GF-D8 (cell line): ENCODE measurements at places on chromosomes 13 and 19.

GRCh38 chr19:42111384-42111783 is 20.9 kb downstream of the POU2F2 start:
- no peak for DNase-seq

GRCh38 chr13:80012251-80012650 is 328.7 kb downstream of the SPRY2 start:
- no peak for DNase-seq

DNA sequence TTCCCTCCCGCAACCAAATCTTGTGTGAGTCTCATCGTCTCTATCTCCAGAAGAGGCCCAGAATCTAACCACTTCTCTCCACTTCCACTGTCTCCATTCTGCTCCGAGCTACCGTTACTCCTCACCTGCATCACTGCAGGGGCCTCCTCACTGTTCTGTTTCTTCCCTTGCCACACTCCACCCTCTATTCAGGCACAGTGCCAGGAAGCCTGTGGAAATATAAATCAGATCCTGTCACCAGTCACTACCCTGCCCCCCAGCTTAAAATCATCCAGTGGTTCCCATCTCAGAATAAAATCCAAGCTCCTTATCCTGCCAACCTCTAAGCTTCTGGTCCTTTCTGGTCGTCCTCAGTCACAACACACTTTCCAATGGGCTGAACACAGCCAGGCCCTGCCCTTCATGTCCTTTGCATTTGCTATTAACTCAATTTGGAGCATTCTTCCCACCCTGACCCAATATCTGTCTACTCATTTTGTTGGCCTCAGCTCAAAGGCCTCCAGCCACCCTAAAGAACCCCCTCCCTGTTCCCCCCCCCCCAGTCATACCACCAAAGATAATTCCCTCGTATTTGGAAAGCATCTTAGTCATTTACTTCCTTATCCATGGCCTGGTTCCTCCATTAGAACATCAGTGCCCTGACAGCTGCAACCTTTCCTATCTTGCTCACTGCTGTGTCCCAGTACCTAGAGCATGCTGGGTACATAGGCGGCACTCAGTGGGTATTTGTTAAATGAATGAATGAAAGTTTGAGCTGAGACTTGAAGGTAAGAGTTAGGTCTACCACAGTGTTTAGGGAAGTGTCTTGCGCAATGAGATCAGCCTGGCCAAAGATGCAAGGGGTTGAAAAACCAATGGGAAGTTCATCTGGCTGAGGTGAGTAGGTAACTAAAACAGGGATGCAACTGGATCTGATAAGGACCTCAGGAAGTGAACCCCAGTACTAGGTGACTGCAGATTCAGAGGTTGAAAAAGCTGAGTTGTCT is 24.4 kb downstream of the ZNF175 start:
- DNase-seq, result no peak

GRCh38 chr13:47337781-47338507 is 441.1 kb upstream of the HTR2A start:
- DNase-seq, result no peak

DNA sequence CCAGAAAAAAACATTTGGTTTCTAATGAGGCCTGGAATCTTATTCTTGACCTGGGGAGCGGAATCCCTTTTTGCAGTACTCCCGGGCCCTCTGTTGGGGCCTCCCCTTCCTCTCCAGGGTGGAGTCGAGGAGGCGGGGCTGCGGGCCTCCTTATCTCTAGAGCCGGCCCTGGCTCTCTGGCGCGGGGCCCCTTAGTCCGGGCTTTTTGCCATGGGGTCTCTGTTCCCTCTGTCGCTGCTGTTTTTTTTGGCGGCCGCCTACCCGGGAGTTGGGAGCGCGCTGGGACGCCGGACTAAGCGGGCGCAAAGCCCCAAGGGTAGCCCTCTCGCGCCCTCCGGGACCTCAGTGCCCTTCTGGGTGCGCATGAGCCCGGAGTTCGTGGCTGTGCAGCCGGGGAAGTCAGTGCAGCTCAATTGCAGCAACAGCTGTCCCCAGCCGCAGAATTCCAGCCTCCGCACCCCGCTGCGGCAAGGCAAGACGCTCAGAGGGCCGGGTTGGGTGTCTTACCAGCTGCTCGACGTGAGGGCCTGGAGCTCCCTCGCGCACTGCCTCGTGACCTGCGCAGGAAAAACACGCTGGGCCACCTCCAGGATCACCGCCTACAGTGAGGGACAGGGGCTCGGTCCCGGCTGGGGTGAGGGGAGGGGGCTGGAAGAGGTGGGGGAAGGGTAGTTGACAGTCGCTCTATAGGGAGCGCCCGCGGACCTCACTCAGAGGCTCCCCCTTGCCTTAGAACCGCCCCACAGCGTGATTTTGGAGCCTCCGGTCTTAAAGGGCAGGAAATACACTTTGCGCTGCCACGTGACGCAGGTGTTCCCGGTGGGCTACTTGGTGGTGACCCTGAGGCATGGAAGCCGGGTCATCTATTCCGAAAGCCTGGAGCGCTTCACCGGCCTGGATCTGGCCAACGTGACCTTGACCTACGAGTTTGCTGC is at the start of gene ICAM4:
Gene ICAM4, plus strand, starts transcription at position 153 of the 935 bp plus-strand sequence. Its CDS starts 58 bp downstream, at position 211.
- DNase-seq, result peak; percentile 93

DNA sequence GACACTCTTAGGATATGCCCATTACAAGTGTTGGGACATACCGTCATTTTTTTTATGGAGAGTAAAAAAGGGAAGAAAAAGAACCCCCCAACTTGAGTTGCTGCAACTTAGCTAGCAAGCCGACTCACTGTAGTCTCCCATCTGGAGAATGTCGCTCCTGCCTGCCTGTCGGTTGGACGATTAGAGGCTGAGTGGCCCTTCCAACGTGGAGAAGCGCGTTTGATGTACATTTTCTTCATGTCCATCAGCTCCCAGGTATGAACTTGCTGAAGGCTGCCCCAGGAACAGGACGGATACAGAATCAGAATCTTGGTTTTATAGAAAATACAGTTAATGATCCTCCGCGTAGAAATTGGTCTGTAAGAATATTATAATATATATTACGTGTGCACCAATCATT is 189.0 kb upstream of the SOX1 start:
- no peak for DNase-seq

GRCh38 chr13:96816874-96817273 is 177.4 kb downstream of the OXGR1 start:
- no peak for DNase-seq

DNA sequence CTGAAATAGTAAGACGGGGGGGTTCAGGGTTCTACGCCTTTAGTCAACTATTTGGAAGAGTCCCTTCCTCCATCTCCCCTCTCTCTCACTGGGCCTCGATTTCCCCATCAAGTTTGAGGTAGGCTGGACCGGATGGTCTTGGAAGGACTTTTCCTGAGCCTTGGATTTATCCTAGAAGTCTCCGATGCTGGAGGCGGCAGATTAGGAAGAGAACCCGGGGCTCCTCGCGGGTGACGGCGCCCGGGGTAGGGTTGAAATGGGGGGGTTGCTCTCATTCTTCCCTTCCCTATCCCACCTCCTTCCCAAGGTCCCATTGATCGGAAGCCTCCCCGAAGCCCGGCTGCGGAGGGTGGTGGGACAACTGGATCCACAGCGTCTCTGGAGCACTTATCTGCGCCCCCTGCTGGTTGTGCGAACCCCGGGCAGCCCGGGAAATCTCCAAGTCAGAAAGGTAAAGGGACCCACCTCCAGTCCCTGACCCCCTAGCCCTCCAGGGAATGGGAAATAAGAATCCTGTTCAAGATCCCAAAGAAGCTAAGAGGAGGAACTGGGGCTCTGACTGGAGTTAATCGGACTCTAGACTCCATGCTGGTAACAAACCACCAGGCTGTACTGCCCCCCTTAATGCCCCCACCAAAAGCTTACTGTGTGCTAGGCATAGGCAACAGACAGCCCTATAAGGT is 781 bp downstream of the QPCTL start:
- no peak for DNase-seq

DNA sequence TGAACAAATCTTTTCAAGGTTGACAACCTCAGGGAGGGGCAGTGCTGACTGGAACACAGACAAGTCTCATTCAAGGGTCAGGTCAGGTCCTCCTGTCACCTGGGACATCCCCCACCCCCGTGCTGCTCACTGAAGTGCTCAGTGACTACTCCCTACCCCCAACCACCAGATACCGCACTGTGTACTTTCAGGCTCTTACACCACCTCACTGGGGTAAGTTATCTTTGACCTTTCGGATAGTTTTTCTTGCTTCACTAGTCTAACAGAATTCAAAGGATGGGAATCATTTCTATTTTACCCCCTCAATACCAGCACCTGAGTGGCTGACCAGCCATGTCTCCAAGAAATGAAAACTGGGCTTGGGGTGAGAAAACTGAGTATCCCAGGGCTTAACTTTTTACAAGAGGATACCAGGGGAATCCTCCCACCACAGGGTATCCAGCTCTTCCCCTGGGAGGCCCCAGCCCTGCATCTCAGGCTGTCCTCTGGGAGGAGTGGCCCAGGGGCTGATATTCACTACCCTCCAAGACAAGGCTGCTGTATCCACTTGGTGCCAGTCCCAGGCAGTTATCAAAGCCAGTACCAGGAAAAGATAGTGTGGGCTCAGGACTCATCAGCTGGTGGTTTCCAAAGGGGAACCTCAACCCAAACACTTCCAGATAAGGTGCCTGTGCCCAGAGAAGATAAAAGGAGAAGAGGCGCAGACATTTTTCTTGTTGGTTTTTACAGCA is 2.1 kb downstream of the ZNF563 start:
- DNase-seq, result peak; percentile 20

GRCh38 chr13:44790289-44790688 is 199.0 kb downstream of the NUFIP1 start:
- DNase-seq, result no peak

DNA sequence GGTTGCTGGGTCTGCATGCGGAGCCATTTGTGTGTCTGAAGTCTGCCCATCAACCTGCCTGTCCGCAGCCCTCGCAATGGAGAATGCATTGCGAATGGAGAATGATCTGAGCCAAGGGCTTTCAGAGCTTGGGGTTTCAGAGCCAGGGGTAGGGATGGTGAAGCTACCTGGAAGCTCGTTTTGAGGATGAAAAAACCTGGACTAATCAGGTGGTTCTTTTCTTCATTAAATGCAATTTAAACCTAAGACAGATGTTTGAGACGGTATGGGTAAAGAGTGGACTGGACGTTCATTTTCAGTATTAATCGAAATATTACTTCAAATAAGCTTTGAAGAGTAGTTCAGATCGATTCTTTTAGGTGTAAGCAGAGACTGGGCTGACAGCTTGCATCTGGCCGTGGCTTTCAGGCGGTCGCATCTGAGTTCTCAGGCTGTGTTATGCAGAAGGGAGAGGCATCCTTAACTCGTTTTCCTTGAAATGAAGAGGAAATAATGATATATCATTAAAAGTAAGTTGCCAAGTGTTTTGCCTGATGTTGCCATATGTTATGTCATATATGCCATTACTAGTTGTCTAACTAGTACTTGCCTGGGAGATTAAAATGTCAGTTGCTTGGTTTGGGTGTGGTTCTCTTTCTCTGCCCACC is 801 bp downstream of the MCF2L start:
- no peak for DNase-seq

DNA sequence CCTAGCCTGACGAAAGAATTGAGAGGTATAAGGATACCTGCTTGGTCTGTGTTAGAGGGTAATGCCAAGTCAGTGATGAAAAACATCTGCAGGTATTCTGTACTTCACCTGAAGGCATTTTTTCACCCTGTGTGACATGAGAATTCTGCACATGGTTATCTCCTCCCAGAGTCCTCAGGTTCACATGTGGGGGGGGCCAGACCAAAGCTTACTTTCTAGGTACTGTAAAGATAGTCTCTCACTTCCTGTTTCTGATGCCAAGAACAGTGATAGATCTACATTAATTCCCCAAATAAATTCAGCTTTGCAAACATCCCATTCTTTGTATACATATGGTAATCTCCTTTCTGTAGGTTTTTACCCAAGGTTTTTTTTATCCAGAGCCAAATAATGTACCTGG is 53.4 kb downstream of the GPC6 start:
- DNase-seq, result no peak
